ENCODE measurements at places on chromosomes 6 and 20. TPM values are rescaled to one million over a fixed set of nuclear protein-coding genes. Genes with fewer than 3 reads are reported as not detected.

Gene RAB22A
- total RNA-seq = 16.3 TPM

Gene NFATC2
- total RNA-seq = 68.0 TPM

Gene SPATA25
- total RNA-seq = 1.1 TPM

GRCh38 chr6:144845186-144845585, 560.1 kb downstream of the UTRN start:
- no peaks in the 10 kb centered on the region for H3K27me3 ChIP-seq
- H3K4me1 ChIP-seq = no peaks in the 10 kb centered on the region
- no peak overlapping the region for H3K27ac ChIP-seq
- no peak for DNase-seq
- no peak overlapping the region for H3K4me3 ChIP-seq

Gene CDH26
- 0.30 TPM for total RNA-seq

Gene C20orf202
- not detected for total RNA-seq

DNA sequence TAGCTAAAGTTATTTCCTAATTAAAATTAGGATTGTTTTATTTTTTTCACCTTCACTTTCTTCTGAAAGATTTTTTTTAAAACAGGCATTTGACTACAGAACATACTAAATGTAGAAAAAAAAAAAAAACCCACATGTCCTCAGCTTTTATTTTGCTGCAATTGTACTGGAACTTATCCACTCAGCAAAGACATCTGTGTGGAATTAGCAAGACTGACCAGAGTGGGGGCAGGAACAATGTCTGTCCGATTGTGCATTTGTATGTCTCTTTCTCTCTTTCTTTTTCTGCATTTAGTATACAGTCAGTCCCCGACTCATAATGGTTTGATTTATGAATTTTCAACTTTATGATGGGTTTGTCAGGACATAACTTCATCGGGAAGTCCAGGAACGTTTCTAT, 77.3 kb downstream of the CHD6 start:
- H3K36me3 ChIP-seq = peaks cover 18% of the 10 kb centered on the region
- H3K27ac ChIP-seq = no peak overlapping the region
- no peaks in the 10 kb centered on the region for H3K4me1 ChIP-seq
- DNase-seq = no peak
- no peak overlapping the region for H3K4me3 ChIP-seq
- H3K27me3 ChIP-seq = no peaks in the 10 kb centered on the region

Gene SLC17A2
- 0.55 TPM for total RNA-seq

DNA sequence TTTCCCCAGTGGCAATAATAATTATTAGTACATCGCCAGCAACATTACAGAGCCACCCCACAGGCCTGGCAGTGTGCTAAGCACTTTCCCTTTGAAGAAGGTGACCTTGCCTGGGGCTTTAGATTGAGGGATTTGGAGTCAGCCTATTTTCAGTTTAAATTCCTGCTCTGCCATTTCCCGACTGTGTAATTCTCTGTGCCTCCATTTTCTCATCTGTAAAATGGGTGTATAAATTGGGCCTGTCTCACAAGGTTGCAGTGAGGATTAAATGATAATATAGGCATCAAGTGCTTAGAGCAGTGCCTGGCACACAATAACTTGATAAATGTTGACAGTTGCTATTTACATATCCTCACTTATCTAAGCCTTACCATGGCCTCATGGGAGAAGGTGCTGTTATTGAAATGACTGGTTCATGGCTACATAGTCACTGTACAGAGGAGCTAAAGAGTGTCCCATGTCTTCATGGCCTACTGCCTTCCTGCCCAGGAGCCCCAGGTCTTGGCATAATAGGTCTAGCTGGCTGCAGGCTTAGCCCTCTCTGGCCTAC, 5.1 kb upstream of the SCRT2 start:
- no peak for DNase-seq
- no peak overlapping the region for H3K27ac ChIP-seq
- H3K36me3 ChIP-seq = peaks cover 3% of the 10 kb centered on the region

DNA sequence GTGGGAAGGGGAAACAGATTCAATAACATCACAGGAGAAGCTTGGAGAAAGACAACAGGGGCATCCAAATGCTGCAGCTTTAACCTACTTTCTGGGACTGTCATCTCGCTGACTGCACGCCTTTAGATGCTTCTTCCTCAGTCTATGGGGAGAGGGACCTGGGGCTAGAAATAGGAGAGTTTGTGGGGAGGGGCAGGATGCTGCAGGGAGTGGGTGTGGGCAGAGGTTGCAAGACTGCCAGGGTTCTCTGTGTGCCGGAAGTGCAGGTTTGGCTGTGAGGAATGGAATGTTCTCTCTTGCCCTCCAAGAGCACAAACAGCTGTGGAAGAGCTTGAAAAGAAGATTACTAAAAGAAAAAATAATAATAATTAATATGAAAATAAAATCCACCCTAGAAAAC, 93.2 kb downstream of the FOXO3 start:
- DNase-seq = no peak
- peaks cover 6% of the 10 kb centered on the region for H3K4me1 ChIP-seq
- no peaks in the 10 kb centered on the region for H3K36me3 ChIP-seq
- no peak overlapping the region for H3K27ac ChIP-seq
- peaks cover 6% of the 10 kb centered on the region for H3K27me3 ChIP-seq

DNA sequence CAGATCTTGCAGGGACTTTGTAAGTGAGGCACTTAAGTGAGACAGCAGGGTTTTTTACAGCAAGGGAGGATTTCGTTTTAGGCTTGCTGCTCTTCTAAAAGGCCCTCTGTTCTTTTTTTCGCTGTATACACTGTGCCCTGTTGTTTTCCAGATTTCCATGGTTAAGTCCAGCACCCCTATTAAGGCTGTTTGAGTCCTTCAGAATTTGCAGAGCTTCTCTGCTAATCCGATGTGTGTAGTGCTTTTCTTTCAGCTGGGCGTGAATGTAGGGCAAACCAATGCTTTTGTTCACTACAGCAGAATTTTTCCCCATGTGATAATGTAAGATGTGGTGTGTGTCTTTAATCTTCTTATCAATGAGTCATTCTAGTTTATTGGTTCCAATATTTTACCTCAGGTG, 200.5 kb upstream of the RREB1 start:
- peaks cover 40% of the 10 kb centered on the region for H3K27me3 ChIP-seq
- no peak overlapping the region for H3K4me3 ChIP-seq
- no peak for DNase-seq
- no peak overlapping the region for H3K27ac ChIP-seq
- H3K4me1 ChIP-seq = no peaks in the 10 kb centered on the region

Gene MMP24
- not detected for total RNA-seq

Gene PPP1R14C
- total RNA-seq = 0.23 TPM

Gene PAK5
- total RNA-seq = not detected

Gene TCP11
- not detected for total RNA-seq

GRCh38 chr20:61967300-61967699, 98.4 kb downstream of the TAF4 start:
- H3K4me1 ChIP-seq = no peaks in the 10 kb centered on the region
- no peak overlapping the region for H3K4me3 ChIP-seq
- peaks cover 14% of the 10 kb centered on the region for H3K27me3 ChIP-seq
- DNase-seq = no peak
- no peaks in the 10 kb centered on the region for H3K36me3 ChIP-seq
- H3K27ac ChIP-seq = no peak overlapping the region

Gene LY6G6C
- total RNA-seq = not detected

- DNase-seq = no peak
- peaks cover 54% of the 10 kb centered on the region for H3K27me3 ChIP-seq
- peaks cover 21% of the 10 kb centered on the region for H3K4me1 ChIP-seq
- H3K27ac ChIP-seq = no peak overlapping the region
- H3K36me3 ChIP-seq = no peaks in the 10 kb centered on the region
- H3K4me3 ChIP-seq = no peak overlapping the region
These were observed 18.7 kb downstream of the IL20RA start for GRCh38 chr6:137025786-137026730.

Gene NT5E
- total RNA-seq = 15.4 TPM

- no peak overlapping the region for H3K27ac ChIP-seq
- H3K27me3 ChIP-seq = no peaks in the 10 kb centered on the region
These were observed 25.5 kb upstream of the ITCH start for GRCh38 chr20:34337544-34337943.

Gene LTA
- total RNA-seq = 308 TPM

Gene SLC17A3
- total RNA-seq = 1.6 TPM

All from activated T-helper 2 cell treated with anti-CD3 and anti-CD28 coated beads, Interferon-gamma antibody, Interleukin-2, Interleukin-4, amounts not matched to agents 10 μg/mL and 5 μg/mL and 100 μg/mL, durations not matched to agents 14 hours and 24 hours and 36 hours (primary cell).